ENCODE measurements at places on chromosomes 1 and 21.

GRCh38 chr1:82819234-82819633, 1018.5 kb downstream of the ADGRL2 start:
- DNase-seq = no peak

DNA sequence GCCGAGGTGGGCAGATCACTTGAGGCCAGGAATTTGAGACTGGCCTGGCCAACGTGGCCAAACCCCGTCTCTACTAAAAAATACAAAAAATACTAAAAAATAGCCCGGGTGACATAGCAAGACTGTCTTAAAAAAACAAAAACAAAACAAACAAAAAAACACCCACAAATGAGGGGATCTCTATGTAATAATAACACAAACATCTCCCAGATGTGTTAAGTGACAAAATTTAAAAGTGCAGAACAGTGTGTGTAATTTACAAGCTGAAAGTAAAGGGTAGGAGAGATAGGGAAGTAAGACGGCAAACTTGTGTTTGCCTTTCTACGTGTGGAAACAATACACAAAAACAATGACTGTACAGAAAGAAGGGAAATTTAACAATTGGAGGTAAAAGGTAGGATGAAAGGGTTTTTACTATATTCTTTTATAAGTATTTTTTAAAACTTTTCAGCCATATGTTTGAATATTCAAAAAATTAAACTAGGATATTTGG, 36.3 kb downstream of the ARID4B start:
- DNase-seq = no peak

DNA sequence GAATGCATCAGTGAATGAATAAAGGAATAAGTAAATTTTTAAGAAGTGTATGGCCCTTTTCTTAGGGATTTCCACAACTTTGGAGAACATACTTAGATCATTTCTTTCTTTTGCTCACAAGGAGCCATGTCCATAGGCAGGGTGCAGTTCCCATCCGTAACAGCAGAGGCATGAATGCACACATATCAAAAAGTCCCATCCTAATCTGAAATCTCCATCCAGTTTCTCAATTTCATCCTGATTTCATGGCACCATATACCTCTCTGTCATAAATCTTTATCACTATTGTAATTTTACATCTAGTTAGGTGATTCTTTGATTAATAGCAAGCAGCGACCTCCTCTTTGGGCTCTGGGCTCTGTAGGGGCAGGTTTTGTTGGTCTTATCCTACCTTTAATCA, 359.2 kb downstream of the RRAGC start:
- DNase-seq = no peak

GRCh38 chr1:150472601-150473200, 14.5 kb upstream of the TARS2 start:
- no peak for DNase-seq

DNA sequence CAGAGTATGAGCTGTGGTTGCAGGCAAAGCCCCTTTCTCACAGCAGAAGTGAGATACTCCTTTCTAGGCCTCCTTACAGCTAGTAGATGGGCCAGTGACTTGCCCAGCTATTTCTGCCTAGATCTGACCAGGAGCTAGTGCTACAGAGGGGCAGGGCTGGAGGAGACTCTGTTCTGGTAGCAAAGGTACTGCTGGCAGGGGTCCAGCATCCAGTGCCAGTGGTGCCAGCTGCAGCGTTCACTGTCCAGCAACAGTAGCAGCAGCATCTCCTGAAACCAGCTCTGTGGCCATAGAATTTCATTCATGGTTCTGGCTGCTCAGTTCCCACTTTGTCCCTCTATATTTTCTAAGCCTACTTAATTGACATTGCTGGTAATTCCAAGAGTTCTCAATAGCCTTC, 62.5 kb upstream of the CNN3 start:
- DNase-seq = no peak

- DNase-seq = no peak
Measured at GRCh38 chr1:220748936-220749335, 814 bp downstream of the MTARC2 start.

DNA sequence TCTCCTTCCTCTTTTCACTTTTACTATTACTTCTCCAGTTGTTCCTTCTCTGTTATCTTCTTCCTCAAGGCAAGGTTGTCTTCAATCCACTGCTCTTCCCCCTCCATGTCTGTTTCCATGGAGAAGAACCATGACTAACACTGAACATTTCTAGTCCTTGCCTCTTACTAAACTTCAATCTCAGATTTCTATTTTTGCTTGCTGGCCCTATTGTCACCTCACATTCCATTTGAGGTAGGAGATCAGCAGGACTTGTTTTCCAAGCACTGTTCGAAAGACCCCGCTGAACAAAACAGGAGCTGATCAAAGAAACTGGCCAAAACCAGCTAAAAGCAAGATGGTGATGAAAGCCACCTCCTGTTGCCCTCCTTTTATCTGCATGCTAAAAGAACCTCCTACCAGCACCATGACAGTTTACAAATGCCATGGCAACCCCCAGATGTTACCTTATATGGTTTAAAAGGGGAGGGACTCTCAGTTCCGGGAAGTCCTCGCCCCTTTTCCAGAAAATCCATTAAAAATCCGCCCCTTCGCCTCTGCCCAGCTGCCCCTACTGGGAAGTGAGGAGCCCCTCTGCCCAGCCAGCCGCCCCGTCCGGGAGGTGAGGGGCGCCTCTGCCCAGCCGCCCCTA, 22.6 kb downstream of the GON4L start:
- DNase-seq = no peak

- no peak for DNase-seq
Measured at GRCh38 chr1:213998785-213999184, 11.0 kb downstream of the PROX1 start.

GRCh38 chr1:40948741-40949443, 30.6 kb upstream of the CTPS1 start:
- DNase-seq = peak; percentile 70

- peak; percentile 56 for DNase-seq
Measured at GRCh38 chr1:111221633-111222291, 5.8 kb upstream of the CHI3L2 start.

GRCh38 chr1:2971609-2972008, 49.7 kb upstream of the ACTRT2 start:
- DNase-seq = no peak

DNA sequence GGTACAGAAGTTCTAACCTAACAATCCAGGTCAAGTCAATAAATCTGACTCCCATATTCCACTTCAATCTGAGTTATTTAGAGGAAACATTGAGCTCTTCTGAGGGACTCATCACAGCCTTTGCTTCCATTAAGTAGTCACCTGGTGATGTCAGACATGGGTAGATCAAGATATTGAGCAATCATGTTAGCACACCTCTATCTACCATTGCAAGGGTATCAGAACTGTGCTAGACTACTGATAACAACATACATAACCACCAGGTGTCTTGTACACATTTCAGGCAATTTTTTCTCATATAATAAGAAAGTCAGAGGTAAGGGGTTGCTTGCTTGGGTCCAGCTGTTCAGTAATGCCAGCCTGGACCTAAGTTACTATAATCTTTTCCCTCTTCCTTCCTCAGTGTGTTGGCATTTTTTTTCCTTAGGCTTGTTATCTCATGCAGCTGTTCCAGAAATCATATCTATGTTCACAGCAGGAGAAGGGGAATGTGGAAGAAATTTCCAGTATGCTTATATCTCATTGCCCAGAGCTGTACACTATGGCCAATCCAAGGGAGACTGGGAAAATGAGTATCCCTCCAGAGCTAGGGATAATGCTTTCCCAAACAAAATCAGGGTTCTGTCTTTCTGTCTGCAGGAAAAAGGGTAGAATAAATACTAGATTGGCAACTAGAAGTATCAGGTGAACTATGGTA, 52.3 kb downstream of the GRIK1 start:
- no peak for DNase-seq

DNA sequence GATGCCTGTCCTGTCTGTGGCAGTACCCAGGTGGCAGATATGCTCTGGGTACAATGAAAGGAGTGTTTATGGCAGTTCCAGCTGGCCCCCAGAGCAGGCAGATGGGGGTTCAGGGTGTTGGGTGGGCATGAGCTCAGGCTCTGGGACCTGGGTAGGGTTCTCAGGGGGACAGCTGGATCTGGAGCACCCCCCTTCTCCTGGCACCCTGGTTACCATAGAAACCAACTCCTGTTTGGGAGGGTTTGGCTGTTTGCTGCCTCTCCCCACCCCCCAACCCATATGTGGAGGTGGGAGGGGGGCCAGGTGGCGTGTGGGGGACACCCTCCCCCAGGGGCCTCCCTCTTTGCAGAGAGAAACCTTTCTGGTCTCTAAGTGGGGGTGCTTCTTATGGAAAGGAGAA, 7.1 kb downstream of the FOXO6 start:
- DNase-seq = no peak
